ENCODE measurements at places on chromosomes 1 and 21.

DNA sequence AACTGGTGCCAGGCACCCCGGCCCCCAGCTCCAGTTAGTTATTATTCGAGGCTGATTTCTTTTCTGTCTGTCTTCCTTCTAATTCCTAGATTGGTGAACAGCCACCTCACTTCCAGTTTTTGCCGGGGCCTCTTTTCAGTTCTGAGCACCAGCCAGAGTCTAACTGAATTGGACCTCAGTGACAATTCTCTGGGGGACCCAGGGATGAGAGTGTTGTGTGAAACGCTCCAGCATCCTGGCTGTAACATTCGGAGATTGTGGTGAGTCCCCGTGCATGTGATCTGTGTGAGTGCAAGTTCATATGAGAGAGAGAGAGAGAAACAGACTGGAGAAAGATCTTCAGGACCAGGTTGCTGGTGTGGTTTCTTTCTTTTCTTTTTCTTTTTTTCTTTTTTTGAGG lies 13.5 kb downstream of the NLRP3 start:
- no peak for DNase-seq

GRCh38 chr1:238419209-238419608 lies 528.5 kb upstream of the ZP4 start:
- no peak for DNase-seq

DNA sequence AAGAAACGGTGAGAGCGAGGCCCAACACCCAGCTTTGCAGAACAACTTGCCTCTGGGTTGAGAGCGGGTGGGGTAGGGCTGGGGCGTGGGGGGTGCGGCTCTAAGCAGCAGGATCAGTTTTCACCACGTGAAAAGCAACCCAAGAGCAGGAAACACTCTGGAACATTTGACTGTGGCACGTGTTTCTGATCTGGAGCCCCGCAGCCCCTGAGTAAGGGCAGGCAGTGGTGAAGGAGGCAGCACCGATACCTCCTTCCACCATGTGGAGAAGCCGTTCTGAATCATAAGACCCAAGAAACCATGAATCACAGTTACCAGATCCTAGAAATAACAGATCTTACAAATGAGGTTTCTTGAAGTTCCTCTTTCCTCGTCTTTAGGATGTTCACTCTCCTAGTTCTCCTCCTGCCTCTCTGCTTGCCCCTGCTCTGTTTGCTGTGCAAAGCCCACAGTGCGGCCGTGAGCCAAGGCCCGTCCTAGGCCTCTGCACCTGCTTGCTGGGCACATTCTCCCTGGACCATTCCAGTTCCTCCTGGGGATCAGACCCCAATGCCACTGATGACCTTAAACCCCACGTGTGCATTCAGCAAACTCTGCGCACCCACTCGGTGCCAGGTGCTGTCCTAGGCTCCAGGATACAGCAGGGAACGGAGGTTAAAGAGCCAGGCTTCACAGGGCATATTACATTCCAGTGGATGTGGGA lies 31.9 kb downstream of the SLC1A7 start:
- no peak for DNase-seq

DNA sequence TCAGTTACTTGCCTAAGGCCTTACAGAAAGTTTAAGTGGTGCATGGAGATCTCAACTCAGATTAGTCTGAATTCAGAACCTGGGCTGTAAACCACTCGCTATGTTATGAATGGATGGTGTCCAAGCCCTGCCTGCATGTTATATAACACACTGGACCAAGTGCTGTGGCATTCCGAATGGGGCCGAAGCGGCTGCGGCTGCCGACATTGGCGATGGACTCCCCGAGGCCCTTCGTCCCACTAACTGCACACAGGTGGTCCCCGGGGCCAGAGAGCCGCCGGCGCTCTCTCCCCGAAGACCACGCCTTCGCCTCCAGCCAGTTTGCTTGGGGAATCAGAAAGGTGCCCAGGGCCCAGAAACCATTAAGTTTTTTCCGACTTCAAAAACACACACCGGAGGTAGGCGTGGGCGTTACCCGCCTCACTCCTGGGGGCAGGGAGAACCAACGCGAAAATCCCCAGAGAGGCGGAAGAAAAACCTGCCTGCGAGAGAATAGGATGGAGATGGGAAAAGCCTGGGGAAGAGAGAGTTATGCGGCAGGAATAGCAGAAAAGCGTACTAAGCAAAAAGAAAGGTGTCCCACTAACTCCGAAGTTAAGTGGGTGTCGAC lies 579 bp upstream of the TENT5C start:
- no peak for DNase-seq

DNA sequence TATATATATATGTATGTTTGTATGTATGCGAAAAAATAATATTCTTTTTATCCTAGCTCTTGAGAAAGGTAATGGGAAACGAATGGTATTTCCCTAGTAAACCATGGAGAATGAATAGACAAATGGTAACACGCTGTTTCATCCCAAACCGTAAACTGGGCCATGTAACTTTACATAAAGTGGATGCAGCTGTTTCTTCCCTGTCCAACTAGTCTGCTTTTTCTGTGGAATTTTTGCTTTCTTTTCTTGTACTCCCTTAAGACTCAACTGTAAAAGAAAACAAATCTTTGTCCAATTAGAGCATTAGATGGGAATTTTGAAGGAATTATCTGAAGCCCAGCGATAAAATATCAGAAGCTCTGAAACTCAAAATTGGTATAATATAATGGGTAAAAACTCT lies 198.1 kb downstream of the NFIA start:
- DNase-seq = no peak

DNA sequence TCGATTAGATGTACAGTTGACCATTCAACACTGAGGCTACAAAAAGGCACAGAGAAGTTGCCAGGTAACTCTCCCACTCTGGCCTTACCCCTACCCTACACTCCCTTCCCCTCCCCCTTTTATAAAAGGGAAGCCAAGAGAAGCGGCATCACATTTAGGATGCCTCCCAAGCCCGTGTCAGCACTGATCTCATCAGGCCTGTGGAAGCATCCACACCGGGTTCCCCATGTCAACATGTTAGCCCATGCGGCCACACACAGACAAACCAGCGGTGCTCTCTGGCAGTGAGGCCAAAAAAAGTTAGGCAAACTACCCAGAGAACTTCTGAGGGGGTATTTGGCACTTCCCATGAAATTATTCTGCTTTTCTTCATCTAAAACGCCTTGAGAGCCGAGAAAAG lies 29.9 kb downstream of the BCAR3 start:
- no peak for DNase-seq

- no peak for DNase-seq
Measured at GRCh38 chr1:109969907-109970306, 14.7 kb upstream of the AHCYL1 start.

DNA sequence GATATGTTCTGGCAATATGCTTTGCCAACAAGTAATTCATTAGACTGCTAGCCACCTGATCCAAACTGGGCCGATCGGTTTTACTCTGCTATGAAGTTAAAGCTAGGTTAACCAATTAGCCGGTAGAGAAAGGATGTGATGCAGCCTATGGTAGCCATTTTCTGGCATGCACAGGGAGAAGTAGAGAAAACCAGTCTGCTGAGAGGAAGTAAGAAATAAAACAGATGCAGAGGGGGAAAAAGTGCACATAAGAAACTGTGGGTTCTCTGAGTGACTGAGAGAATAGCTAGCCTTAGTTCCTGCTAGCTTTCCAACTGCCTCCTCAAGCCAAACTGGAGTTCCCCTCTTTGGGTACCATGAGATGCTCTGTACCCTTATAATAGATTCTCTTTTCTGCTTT lies 52.8 kb downstream of the ARID4B start:
- no peak for DNase-seq

GRCh38 chr1:93033785-93034184 lies 45.3 kb upstream of the MTF2 start:
- DNase-seq = no peak

DNA sequence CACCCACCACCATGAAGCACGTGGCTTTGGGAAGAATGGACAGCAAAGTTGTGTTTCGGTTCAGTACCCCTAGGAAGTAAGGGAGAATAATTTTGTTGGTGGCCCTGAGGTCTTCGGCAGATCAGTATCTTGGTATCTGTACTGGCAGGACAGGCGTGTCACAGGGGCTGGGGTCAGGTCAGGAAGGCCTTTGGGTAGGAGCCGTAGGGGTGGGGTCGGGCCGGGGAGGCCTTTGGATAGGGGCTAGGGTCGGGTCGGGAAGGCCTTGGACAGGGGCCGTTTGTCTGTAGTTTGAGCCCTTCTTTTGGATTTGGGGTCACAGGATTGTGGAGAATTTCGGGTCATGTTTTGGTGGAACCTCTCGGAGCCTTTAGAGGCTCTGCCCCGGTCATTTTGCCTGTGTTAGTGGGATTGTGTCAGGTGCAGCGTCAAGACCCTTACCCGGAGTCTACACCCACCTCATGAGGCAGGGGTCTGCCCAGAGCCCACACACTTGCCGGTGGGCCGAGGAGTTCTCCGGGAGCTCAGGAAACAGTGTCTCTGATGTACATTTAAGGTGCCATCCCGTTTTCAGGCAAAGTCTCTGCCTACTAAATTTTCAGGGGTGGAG lies 75.3 kb upstream of the COL6A1 start:
- no peak for DNase-seq

- no peak for DNase-seq
Measured at GRCh38 chr21:37405629-37406028, 39.1 kb downstream of the DYRK1A start.

- no peak for DNase-seq
Measured at GRCh38 chr1:214352838-214353237, 71.9 kb downstream of the SMYD2 start.

DNA sequence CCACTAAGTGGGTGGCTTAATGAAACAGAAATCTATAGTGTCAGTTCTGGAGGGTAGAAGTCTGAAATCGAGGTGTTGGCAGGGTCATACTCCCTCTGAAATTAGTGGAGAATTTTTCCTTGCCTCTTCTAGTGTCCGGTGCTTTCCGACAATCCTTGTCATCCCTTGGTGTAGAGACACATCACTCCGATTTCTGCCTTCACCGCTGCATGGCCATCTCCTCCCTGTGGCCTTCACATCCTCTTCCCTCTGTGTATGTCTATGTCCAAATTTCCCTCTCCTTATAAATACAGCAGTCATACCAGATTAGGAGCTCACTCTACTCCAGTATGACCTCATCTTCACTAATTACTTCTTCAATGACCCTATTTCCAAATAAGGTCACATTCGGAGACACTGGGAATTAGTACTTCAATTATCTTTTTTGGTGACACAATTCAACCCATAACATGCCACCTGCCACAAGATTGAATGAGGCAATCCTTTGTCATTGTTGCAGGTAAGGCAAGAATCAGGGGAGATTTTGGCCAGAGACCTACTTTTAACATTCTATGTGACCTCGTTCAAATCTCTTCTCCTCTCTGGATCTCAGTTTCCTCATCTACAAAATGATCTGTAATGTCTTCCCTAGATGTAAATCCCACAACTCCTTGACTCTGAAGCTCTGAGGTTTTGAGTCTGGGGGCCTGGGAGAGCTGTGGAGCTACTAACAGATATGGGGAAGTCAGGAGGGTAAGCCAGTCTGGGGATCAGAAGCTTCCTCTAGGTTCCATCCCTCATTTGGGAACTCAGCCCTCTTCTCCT lies 16.1 kb downstream of the NAV1 start:
- DNase-seq = no peak

GRCh38 chr1:103110701-103111100 lies 2.4 kb upstream of the COL11A1 start:
- no peak for DNase-seq
